ENCODE measurements at places on chromosomes 5 and 9.

DNA sequence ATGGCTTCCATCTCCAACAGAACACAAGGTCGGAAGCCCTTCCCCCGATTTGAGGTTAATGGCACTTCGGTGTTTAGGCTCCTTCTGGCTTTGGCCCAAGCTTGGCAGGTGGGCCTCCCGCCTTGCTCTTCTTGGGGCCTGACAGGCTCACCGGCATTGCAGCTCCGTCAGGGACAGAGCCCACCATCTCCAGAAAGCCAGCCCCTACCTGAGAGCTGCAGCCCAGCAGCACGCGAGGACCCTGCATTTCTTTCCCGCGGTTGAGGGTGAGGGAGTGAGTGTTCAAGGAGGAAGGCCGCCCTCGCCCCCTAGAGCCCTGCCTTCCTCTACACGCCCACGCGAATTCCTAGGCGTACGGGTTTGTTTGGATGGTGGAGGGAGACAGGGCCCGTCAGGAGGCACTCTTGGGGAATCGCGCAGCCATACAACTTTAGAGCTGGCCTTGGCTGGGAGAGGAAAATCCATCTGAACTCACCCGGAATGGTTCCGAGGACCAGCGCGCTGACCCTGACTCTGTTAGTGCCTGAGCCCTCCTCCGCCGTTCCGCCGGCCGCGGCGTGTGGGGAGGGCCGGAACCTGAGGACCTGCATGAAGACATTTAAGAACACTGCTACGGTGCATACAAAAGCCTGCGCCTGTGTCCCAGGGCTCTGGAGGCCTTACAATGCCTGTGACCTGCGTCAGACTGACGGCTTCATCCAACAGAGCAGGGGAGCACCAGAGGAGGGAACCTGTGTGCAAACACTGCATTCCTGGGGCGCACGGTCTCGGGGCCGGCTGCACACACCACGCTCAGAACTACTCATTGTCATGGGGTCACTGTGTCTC, 73.8 kb downstream of the MRPL36 start:
- no peak for DNase-seq

GRCh38 chr9:16154521-16155078, 601.8 kb downstream of the CCDC171 start:
- DNase-seq, result peak; percentile 91

- DNase-seq, result peak; percentile 93
Measured at GRCh38 chr9:124218438-124218982, 39.2 kb upstream of the NEK6 start.

GRCh38 chr9:93456504-93456903, 3.1 kb upstream of the FAM120AOS start:
- DNase-seq, result peak; percentile 38

GRCh38 chr9:110688329-110688728, 19.7 kb downstream of the MUSK start:
- DNase-seq, result no peak

DNA sequence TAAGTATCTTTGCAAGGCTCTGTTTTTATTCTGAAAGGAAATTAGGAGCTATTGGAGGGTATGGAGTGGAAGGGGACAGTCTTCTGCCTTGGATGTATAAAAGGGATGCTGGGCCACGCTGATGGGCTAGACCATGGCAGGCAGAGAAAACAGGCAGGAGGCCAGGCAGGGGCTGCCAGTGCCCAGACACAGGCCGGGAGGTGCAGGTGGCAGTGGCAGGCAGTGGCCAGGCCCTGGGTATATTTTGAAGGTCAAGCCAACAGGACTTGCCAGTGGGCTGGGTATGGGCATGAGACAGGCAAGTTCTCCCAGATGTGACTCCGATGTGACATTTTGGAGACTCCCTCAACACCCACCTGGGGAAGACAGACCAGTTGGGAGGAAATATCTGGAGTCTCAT, 131.9 kb downstream of the KCNIP1 start:
- DNase-seq, result no peak

GRCh38 chr5:173903396-173904140, 15.4 kb downstream of the CPEB4 start:
- no peak for DNase-seq

GRCh38 chr9:104784098-104784497, 20.2 kb downstream of the NIPSNAP3B start:
- peak; percentile 12 for DNase-seq

DNA sequence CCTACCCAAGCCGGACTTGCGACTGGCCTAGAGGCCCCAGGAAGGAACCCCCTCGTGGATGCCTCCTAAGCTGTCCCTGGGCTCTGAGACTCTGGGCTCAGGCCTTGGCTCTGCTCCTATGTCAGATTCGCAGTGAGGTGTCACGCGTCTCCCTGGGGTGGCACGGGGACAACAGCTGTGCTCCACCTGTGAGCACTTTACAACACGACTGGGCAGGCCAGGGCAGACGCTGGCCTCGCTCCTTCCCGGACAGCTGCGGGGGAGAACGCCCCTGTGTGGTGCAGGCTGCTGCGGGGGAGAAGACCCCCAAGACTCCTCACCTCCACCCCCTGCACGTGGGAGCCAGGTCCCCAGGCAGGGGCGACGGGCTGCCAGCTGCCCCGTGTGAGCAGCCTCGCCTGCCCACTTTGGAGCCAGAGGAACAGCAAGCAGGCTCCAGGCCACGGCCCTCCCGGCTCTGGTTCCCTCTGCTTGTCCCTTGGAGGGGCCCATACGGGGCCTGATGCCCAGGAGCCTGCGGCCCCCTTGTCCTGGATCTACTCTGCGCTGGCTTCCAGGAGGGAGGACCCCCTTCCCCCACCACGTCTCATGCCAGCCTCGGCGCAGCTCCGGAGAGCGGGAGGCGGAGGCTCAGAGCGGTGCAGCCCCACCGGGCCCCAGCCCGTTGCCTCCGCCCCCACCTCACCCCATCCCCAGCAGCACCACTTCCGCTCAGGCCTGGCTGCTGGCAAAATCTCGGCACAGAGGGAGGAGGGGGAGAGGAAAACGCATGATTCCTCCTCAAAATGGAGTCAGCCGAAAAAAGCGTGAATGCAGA, 36.0 kb downstream of the SARDH start:
- peak; percentile 78 for DNase-seq

DNA sequence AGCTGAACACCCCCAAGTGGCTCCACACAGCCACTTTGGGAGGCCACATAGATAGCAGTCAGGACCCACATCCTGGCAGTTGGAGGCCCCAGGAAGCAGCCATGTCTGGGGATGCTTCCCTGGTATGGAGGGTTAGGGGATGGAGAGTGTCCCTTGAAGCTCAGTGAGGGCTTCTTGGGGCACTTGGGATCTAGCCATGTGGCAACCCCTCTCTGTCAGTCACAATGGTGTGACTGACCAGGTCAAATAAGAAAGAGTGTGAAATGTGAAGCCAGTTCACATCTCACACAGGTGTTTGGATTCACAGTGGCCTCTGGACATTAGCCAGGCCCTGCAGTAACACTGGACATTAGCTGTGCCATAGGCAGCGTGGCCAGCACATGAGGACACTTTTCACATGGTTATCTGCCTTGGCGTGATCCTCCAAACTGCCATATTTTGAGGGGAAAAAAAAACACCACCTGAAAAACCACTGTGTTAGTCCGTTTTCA, 53.9 kb upstream of the IL17B start:
- no peak for DNase-seq

- no peak for DNase-seq
Measured at GRCh38 chr5:78766412-78766762, 117.8 kb upstream of the LHFPL2 start.

- DNase-seq, result no peak
Measured at GRCh38 chr9:88971131-88971960, 19.9 kb upstream of the S1PR3 start.

GRCh38 chr9:14273696-14274121, 40.2 kb downstream of the NFIB start:
- no peak for DNase-seq

DNA sequence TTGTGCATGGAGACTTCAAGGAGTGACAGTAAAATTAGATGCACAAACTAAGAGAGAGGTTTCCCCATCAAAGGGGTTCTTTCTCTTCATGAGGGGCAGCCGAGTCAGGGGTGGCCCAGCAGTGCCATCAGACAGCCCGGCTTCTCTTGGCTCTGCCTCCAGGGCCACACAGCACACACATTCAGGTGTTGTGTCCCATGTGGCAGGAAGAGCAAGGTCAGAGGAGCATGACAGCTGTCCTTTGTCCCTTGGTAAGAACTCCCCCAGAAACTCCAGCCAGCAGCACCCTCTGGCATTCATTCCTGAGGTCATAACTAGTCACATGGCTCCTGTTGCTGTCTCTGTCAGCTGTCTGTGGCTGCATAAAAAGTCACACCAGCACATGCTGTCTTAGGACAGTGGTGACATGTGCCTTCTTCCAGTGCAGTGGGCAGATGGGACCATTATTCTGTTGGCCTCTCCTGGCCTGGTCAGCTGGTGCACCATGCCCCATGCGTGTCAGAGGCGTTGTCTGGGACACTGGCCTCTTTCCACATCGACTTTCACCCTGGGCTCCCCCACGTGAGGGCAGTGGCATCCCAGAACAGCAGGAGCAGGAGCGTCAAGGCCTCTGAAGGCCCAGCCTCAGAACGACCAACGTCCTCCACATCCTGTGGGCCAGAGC, 78.4 kb upstream of the OTULINL start:
- no peak for DNase-seq

- DNase-seq, result no peak
Measured at GRCh38 chr9:68932458-68932857, 81.5 kb downstream of the PRKACG start.

DNA sequence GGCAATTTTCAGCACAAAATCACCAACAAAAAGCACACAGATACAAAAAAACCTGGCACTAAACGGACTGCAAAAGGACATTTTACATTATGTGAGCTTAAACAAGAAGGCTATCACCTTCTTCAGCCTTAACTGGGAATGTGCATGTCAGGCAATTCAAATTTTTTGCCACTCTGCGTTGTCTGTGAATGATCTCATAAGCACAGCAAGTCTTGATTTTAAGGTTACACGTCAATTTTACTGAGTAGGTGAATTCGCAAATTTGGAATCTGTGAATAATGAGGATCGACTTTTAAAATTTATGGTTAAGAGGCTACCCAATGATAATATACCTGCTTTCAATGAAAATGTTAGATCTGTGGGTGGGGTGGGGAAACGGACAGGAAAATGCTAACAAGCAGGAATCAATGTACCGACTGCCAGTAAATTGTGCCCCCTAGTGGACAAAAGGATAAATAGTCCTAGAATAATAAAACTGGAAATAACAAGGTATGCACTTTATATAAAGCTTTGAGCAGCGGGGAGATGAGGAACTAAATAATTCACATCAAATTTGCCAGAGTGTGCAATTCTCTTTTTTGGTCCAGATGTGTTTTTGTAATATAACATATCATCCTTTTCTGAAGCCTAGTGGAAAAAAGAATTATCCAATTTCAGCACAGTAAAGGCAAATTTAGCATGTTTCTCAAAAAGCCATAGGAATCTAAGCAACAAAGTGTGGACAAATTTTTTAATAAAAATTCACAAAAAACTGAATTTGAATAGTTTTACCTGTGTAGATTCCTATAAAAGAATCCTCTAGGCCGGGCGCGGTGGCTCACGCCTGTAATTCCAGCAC, 20.5 kb downstream of the EQTN start:
- DNase-seq, result peak; percentile 59

DNA sequence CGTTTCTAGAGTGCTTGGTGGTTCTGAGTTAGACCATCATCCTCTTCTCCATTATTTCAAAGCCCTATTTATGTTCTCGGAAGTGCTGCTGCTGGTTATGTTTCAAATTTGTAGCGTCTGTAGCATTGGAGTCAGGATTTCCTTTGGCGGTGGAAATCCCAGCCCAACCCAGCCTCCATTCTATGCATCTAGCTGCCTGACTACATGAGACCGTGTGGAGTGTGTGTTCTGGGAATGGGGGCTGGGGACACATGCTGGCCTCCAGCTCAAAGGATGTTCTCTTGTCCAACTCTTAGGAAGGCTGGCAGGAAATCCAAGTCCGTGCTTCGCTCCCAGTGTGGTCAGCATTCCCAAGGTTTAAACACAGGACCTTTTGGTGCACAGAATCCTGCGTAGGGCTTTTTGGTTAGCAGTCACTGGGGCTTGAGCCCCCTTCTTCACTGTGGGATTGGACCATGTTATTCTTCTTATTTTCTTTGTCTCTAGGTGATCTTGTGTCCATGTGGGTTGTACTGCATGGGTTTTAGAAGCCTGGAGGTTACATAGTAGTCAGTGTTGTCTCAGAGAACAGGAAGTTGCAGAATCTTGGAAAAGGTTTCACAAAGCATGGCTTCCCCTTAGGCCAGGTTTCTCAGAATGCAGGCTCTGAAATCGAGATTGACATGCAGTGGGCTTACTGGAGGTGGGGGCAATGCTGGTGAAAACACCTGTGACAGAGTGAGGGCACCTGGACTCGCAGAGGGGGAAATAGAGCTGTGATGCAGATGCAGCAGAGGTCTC, 132.2 kb downstream of the ARHGAP26 start:
- DNase-seq, result no peak

DNA sequence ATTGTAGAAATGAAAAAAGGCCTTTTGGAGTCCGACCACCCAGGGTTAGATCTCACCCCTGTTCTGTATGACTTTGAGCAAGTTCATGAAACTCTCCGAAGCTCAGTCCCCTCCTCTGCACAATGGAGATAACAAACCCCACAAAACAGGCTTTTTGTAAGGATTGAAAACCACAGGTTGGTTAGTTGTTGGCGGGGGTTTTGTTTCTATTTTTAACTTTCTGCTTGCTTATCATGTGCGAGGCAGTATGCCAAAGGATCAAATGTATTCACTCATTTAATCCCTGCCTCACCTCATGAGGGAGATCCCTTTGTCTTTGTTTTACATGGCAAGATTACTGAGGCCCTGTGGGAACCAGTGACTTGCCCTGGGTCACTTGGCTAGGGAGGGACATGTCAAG, 539.1 kb downstream of the CDK5RAP2 start:
- DNase-seq, result peak; percentile 37

GRCh38 chr5:32581010-32581785, 4.2 kb upstream of the SUB1 start:
- DNase-seq, result peak; percentile 11

DNA sequence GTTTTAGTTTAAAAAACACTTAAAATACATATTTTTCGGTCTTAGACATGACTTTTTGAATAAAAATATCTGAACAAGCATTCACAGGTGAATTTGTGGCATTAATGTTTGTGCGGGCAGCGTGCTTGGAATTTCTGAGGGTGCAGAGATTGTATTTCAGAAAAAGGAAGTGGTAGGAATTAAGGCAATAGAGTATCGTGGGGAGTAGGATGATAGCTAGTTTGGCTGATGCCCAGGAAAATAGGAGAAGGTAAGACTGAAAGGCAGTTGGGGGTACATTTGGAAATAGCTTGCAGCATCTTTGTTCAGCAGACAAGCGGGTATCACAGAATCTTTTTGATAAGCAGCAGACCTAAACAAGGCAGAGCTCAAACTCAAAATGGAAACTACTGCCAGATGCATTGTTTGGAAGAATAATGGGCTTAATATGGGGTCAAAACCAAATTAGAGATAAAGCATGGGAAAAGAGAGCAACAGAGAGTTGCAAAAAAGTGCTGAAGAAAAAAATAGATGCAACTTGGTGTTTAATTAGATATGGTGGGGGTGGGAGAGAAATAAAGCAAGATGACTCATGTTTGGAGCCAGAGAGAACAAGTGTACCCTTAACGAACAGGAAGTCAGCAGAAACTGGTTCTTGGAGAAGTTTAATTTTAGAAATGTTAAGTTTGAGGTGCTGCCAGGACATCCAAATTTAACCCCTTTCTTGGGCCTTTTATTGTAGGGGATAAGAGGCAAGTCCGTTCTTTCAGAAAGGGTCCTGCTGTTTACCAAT, 85.7 kb upstream of the ARRDC3 start:
- DNase-seq, result peak; percentile 62
